ENCODE measurements at places on chromosomes 11 and 22.

DNA sequence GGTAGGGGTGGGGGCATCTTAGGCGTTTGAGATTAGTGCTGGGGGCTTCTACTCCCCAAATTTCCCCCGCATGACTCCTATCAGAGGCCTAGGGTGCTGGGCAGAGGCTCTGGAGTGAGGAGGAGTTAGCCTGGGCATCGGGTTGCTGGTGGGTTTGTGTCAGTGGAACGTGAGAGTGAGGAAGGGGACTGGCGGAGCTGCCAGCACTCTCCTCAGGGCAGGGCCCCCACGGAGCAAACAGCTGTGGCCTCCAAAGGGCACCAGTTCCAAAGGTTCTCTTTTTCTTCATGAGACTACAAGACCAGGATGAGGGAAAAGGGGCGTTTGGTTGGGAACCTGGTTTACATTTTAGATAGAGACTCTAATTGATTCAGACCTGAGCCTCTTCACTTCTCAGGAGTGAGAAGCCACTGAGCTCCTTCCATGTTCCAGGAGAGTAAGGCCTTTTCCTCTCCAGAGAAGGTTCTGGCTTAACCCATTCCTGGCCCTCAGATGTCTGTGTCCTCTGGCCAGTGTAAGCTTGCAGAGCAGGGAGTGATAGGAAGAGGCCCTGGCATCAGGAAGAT, 35.6 kb upstream of the CDON start:
- DNase-seq = no peak

GRCh38 chr22:38754751-38755154, 1.0 kb downstream of the SUN2 start:
- no peak for DNase-seq

GRCh38 chr11:43922744-43923405, 19.6 kb upstream of the C11orf96 start:
- no peak for DNase-seq

- DNase-seq = no peak
Measured at GRCh38 chr11:107263844-107264563, 193.6 kb downstream of the CWF19L2 start.

- DNase-seq = peak; percentile 45
Measured at GRCh38 chr11:119782739-119783072, 53.7 kb upstream of the NECTIN1 start.

DNA sequence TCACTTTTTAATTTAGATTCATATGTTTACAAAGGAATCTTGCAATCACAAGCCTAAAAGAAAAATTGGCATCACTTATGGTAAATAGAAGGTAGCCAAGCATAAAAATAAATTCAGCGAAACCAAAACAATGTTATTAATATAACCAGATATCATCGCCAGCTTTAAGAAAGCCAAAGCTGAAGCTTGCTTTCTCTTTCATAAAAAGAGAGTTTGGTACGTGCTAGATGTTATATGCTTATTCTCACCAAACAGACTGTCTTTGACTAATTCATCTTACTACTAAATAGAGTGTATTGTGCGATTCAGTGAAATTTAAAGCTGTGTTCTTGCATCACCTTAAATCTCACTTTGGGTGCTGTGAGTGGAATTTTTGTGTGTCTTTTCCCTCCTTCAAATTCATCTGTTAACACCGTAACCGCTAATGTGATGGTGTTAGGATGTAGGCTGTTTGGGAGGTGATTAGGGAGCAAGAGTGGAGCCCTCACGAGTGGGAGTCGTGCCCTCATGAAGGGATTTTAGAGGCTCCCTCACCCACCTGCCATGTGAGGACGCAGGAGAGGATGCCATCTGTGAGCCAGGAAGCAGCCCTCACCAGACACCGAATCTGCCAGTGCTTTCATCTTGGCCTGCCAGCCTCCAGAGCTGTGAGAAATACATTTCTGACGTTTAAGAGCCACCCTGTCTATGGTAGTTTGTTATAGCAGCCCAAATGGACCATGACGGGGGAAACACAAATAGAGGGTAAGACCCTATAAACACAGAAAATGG, 134.1 kb upstream of the TMEM45B start:
- no peak for DNase-seq

DNA sequence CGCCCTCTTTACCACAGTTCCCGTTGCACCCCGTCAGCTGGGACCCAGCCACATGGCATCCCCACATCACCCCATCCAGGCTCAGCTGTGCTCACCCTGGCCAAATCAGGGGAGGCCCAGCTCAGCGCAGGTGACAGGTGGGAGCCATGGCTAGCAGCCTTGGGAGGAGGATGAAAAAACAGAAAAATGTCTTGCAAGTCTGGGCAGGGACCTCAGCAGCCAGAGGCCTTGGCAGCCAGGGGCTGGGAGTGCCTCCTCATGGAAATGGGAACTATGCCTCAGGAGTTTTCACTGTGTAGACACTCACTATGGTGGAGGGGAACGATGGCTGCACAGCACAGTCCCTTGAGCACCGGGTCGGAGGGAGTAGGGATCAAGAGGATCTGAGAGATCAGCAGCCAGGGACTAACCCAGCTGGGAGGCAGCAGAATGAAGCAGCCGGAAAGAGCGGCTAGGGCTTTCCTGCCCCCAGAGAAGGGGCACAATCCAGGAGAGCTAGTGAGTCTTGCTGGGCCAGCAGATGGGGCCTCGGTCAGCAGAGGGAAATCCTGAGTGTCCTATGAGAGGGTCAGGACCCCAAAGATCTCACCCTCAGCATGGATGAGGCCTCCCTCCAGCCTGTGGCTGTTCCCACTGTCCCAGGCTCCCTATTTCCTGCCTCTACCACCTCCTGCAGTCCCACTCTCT, 6.2 kb upstream of the FTH1 start:
- peak; percentile 63 for DNase-seq

DNA sequence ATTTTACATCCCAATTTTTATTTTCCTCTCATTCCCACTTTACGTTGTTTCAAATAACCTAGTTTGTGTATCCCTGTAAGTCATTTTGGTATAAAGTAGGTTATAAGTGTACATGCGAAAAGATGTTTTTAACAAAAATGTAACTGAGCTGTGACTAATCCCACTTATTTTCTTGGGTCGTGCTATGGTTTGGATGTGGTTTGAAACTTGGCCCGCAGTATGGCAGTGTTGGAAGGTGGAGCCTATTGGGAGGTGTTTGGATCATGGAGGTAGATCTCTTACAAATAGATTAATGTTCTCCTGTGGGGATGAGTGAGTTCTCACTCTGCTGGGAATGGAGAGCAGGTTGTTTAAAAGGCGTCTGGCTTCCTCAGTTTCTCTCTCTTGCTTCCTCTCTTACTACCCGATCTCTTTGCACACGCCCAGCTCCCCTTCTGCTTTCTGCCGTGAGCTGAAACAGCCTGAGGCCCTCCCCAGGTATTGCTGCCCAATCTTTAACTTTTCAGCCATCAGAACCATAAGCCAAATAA, 7.2 kb downstream of the RPL27A start:
- DNase-seq = no peak

DNA sequence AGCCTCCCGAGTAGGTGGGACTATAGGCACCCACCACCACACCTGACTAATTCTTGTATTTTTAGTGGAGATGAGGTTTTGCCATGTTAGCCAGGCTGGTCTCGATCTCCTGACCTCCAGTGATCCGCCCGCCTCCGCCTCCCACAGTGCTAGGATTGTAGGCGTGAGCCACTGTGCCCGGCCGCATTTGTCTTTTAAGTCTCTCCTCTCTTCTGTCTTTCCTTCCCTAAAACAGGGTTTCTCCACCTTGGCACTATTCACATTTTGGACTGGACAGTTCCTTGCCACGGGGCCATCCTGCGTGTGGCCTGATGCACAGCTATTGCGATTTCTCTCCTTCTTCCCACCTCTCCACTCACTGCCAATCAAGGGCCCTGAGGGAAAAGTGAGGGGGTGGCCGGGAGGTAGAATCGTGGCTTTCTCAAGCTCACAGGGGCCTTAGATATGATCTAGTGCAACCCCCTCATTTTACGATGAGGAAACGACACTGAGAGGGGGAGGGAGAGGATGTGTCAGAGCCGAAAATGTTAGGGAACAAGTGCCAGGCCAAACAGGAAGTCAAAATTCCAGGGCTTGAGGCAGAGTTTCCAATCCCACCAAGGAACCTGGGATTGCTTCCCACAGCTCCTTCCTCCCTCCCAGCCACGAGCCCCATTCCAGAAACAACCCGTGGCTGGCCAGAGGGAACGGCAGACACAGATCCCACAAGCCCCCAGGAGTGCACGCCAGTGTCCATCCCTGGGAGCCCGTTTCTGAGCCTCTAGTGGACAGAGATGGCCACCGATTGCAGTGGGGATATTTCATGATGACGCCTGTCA, 21.2 kb downstream of the SCGB1A1 start:
- no peak for DNase-seq

- no peak for DNase-seq
Measured at GRCh38 chr22:19495562-19496323, 16.0 kb downstream of the CDC45 start.

DNA sequence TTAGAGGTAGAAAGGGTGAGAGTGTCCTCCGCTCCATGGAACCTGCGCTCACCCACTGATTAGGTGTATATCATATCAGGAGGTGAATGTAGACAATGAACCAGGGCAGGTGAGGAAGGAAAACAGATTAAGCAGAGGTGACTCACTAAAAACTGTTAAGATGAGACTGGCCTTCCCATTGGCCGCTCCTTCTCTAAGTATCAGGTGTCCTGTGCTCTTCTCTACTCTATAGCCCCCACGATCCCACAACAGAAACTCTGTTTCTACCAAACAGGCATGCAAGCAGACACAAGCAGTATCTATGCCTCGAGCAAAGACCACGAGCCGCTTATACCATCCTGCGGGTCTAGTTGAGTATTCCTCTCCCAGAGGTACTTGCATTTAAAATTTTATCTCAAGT, 103.1 kb downstream of the SNX19 start:
- no peak for DNase-seq

- no peak for DNase-seq
Measured at GRCh38 chr22:44449061-44449682, 48.9 kb downstream of the RTL6 start.

All from Right ventricle myocardium inferior (tissue), 1 donor.